ENCODE measurements at places on chromosomes 16 and 17.

- no peak for DNase-seq
These were observed 22.6 kb upstream of the MAPT start for GRCh38 chr17:45871718-45872117.

GRCh38 chr17:81009136-81009535 is 17.5 kb downstream of the CHMP6 start:
- DNase-seq: no peak

GRCh38 chr17:50584116-50584515 is 23.6 kb downstream of the CACNA1G start:
- DNase-seq: no peak

DNA sequence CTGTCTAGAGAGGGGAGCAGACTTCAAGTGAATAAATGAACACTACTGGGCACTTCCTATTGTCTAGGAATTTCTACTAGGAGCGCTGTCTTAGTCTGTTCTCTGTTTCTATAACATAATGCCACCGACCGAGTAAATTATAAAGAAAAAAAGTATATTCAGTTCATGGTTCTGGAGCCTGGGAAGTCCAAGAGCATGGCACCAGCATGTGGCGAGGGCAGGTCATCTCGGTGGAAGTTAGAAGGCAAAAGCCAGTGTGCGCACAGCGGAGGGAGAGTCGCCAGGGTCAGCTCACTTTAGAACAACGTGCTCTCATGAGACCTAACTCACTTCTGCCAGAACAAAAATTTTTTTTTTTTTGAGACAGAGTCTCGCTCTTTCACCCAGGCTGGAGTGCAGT is 35.5 kb upstream of the RPH3AL start:
- DNase-seq: no peak
